ENCODE measurements at places on chromosomes 13 and 19. TPM values are rescaled to one million over a fixed set of nuclear protein-coding genes. Genes with fewer than 3 reads are reported as not detected.

ZNF667 gene
- total RNA-seq: not detected

KLK15 gene
- total RNA-seq: not detected

ANKRD24 gene
- 0.75 TPM for total RNA-seq

ONECUT3 gene
- not detected for total RNA-seq

GRK1 gene
- total RNA-seq: 0.41 TPM

SERTAD1 gene
- total RNA-seq: 10.7 TPM

ZNF784 gene
- total RNA-seq: 13.7 TPM

DNA sequence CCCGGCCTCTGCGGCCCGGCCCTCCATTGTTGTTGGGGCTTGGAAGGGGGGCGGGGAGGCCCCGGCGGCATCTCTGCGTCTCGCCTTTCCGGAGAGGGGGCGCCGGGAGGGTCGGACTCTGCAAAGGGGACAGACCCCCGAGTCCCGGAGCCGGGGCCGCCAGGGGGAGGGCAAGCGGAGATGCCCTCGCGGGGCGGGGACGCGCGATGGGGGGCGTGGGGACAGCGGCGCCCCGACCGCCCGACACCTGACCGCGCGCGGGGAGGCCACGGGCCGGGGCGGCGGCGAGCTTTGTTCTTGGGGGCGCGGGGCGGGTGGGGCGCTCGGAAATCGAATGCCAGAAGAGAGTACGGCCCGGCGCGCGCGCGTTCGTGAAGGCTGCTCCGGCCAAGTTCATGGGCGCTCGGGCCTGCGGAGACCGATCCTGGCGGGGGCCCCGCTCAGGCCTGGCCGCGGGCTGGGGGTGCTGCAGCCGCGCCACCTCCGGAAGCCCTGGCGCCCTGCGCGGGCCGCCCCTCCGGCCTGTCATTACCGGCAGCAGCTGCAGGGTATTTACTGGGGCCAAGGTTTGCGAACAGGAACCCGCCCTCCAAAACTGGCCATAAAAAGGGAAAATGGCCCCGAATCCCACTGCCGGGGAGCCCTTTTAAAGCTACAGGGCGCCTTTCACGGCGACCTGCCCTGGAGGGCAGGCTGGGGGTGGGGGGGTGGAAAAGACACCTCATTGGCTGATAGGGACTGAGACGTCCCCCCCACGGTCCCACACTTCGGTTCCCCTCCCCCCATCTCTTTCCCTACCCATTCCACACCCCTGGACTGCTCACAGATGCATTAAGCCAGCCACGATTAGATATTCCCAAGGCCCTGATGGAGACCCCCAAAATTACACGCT is 11.1 kb upstream of the NANOS3 start:
- H3K36me3 ChIP-seq: no peaks in the 10 kb centered on the region
- peaks cover 1% of the 10 kb centered on the region for H3K27me3 ChIP-seq
- peak overlapping the region; percentile 78 for H3K4me3 ChIP-seq
- H3K27ac ChIP-seq: peak overlapping the region; percentile 87

DNA sequence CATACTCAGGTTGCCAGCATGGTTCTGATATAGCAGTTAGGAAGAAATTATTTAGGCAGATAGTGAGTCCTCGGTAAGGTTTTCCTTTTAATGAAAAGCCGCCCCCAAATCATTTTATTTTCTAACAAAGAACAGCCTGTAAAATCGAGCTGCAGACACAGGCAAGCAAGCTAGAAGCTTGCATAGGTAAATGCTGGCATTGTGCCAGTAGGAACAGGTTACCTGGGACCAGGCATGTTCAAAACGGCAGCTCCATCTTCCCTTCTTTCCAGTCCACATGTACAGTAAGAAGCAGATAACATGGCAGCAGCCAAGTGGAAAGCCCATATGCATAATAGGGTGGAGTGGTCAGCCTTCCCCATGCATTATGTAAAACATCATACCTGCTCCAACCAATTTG is 71.1 kb downstream of the UGGT2 start:
- H3K4me3 ChIP-seq: no peak overlapping the region
- peaks cover 18% of the 10 kb centered on the region for H3K36me3 ChIP-seq
- no peaks in the 10 kb centered on the region for H3K27me3 ChIP-seq
- DNase-seq: no peak
- H3K27ac ChIP-seq: no peak overlapping the region

DNA sequence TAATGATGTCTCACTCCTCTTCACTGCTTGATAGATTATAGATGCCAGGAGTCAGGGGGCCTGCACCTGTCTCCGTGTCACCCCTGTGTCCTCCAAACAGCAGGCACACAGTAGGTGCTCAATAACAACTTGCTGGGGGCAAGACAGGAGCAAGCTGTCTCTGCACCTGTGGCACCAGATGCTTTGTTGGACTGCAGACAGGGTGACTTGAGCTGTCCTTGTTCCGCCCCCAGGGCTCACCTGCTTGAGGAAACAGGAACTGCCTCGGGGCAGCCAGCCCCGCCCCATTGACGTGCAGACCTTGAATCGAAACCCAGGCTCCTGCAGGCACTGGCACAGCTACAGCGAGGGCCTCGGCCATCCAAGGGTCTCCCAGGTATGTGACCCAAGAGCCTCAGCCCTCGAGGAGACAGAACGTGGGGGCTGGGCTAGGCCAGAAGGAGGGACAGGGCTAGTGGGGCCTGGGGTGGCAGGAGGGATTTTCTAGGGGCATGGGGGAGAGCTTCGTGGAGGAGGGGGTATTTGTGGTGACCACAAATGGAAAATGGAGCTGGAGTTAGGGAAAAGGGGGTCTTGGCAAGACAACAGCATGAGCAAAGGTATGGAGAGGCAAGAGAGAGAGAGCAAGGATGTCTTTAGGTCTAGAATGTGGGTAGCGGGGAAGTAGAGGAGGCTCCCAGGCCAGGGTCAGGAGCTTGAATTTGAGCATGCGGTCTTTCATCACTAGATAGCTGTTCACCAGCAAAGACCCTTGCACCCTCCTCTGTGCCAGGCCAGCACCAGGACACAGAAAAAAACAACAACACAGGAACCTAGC is at the start of gene HSH2D:
Gene HSH2D, plus strand, starts transcription at position 287 of the 817 bp plus-strand sequence. CDS start 5,066 bp downstream, outside the sequence.
- H3K27me3 ChIP-seq: peaks cover 2% of the 10 kb centered on the region
- no peak within 1 kb of the TSS for H3K27ac ChIP-seq
- H3K4me1 ChIP-seq: no peaks in the 10 kb centered on the region
- H3K36me3 ChIP-seq: no peaks in the 10 kb centered on the region
- no peak within 1 kb of the TSS for H3K4me3 ChIP-seq
- no peak for DNase-seq

- H3K4me1 ChIP-seq: no peaks in the 10 kb centered on the region
- peaks cover 49% of the 10 kb centered on the region for H3K27me3 ChIP-seq
- no peak overlapping the region for H3K4me3 ChIP-seq
- no peak overlapping the region for H3K27ac ChIP-seq
- no peak for DNase-seq
These were observed 8.5 kb downstream of the ARHGEF7 start for GRCh38 chr13:111123649-111124048.

GRCh38 chr19:37988758-37989635 is 82.0 kb downstream of the SIPA1L3 start:
- no peaks in the 10 kb centered on the region for H3K27me3 ChIP-seq
- DNase-seq: no peak
- peaks cover 13% of the 10 kb centered on the region for H3K4me1 ChIP-seq
- H3K4me3 ChIP-seq: no peak overlapping the region

- no peak overlapping the region for H3K27ac ChIP-seq
- peaks cover 19% of the 10 kb centered on the region for H3K27me3 ChIP-seq
- H3K36me3 ChIP-seq: peaks cover 2% of the 10 kb centered on the region
- peaks cover 30% of the 10 kb centered on the region for H3K4me1 ChIP-seq
- no peak for DNase-seq
- H3K4me3 ChIP-seq: no peak overlapping the region
These were observed 55.1 kb downstream of the CDADC1 start for GRCh38 chr13:49302817-49303216.

DNA sequence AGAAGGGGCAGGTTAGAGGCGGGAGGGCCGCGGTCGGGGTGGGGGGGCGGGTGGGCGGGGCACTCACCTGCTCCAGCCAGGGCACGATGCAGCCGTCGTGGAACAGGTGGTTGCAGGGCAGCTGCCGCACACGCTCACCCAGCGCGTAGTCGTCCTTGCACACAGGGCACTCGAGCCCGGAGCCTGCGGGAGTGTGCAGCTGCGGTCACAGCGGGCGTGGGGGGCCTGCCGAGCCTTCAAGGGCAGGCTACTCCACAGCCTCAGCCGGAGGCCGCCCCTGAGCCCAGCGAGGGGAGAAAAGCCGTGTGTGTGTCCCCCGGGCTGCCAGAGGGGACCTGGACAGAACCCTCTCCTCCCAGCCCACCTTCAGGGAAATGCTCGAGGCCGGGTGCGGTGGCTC is 8.6 kb downstream of the FGF22 start:
- no peaks in the 10 kb centered on the region for H3K4me1 ChIP-seq
- no peak overlapping the region for H3K4me3 ChIP-seq
- no peaks in the 10 kb centered on the region for H3K27me3 ChIP-seq
- no peak for DNase-seq
- H3K27ac ChIP-seq: no peak overlapping the region

GRCh38 chr19:4360081-4360569 is 16.8 kb downstream of the MPND start:
- H3K27me3 ChIP-seq: no peaks in the 10 kb centered on the region
- no peak for DNase-seq
- H3K4me1 ChIP-seq: no peaks in the 10 kb centered on the region
- peak overlapping the region; percentile 66 for H3K27ac ChIP-seq
- peaks cover 7% of the 10 kb centered on the region for H3K36me3 ChIP-seq
- no peak overlapping the region for H3K4me3 ChIP-seq

- no peaks in the 10 kb centered on the region for H3K36me3 ChIP-seq
- H3K4me3 ChIP-seq: no peak overlapping the region
- H3K27me3 ChIP-seq: peaks cover 34% of the 10 kb centered on the region
- H3K4me1 ChIP-seq: peaks cover 27% of the 10 kb centered on the region
- no peak for DNase-seq
- H3K27ac ChIP-seq: no peak overlapping the region
These were observed 290.0 kb downstream of the KCTD12 start for GRCh38 chr13:76596216-76596615.

DNA sequence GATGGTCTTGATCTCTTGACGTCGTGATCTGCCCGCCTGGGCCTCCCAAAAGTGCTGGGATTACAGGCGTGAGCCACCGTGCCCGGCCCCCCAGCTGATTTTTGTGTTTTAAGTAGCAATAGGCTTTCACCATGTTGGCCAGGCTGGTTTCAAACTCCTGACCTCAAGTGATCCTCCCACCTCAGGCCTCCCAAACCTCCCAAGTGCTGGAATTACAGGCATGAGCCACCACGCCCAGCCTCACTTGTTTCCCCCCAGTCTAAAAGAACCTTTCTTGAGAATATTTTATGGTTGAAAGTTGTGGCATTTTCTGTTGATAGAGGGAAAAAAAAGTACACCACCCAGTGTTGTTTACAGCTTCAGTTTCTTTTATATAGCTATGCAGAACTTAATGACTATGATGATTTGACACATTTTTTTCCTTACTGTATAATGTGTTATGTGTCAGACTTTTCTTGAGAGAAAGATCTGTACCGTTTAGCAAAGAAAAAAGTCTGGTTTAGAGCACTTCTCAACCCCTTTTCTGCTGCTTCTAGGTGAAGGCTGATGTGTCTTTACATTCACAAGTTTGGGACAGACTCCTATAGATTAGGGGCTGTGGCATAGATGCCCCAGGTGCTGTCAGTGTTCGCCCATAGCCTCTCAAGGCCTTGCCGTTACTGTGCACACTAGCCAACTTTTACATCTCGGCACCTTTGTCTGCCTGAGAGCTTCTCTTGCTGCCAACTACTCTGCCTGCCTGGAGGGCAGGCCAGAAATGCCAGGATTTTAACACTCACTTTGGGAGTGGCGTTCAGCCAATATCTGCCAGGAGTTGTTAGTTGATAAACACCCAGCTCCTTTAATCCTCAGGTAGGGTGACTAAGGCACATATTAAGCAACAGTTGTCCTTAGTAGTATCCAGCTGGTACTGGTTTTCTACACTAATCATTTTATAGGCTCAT is 33.0 kb downstream of the KCTD4 start:
- H3K27me3 ChIP-seq: no peaks in the 10 kb centered on the region
- no peak for DNase-seq
- no peak overlapping the region for H3K4me3 ChIP-seq
- H3K27ac ChIP-seq: no peak overlapping the region

- no peak overlapping the region for H3K27ac ChIP-seq
- peaks cover 7% of the 10 kb centered on the region for H3K36me3 ChIP-seq
- no peaks in the 10 kb centered on the region for H3K27me3 ChIP-seq
These were observed 821 bp upstream of the LILRB4 start for GRCh38 chr19:54661846-54662481.

DNA sequence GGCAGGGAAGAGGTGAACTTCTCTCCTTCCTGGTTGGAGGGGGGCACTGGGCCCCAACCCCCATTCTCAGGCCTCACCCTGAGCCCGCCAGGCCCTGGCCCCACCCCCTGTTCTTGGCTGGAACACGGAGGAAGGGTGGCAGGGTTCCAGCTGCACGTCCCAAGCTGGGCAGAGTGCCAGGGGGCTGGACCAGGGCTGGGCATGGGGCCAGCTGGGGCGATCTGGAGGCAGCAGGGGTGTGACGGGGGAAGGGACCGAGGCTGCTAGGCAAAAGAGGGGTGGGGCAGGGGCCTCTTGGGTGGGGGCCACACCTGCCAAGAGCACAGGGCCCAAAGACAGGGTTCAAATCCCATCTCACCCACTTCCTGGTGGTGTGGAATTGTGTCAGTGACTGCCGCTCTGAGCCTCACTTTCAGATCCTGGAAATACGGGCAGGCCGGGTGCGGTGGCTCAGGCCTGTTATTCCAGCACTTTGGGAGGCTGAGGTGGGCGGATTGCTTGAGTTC is 2.2 kb downstream of the HIF3A start:
- DNase-seq: peak; percentile 99
- H3K27me3 ChIP-seq: peaks cover 3% of the 10 kb centered on the region
- peaks cover 59% of the 10 kb centered on the region for H3K4me1 ChIP-seq
- peak overlapping the region; percentile 93 for H3K27ac ChIP-seq

- peaks cover 2% of the 10 kb centered on the region for H3K4me1 ChIP-seq
- H3K27ac ChIP-seq: no peak overlapping the region
- no peaks in the 10 kb centered on the region for H3K36me3 ChIP-seq
- no peak overlapping the region for H3K4me3 ChIP-seq
These were observed 4.6 kb downstream of the KLK13 start for GRCh38 chr19:51060336-51060735.

GRCh38 chr19:16951529-16951928 is 62.7 kb downstream of the F2RL3 start:
- H3K4me3 ChIP-seq: no peak overlapping the region
- DNase-seq: no peak
- peaks cover 11% of the 10 kb centered on the region for H3K36me3 ChIP-seq
- H3K27me3 ChIP-seq: no peaks in the 10 kb centered on the region
- no peak overlapping the region for H3K27ac ChIP-seq
- no peaks in the 10 kb centered on the region for H3K4me1 ChIP-seq

DNA sequence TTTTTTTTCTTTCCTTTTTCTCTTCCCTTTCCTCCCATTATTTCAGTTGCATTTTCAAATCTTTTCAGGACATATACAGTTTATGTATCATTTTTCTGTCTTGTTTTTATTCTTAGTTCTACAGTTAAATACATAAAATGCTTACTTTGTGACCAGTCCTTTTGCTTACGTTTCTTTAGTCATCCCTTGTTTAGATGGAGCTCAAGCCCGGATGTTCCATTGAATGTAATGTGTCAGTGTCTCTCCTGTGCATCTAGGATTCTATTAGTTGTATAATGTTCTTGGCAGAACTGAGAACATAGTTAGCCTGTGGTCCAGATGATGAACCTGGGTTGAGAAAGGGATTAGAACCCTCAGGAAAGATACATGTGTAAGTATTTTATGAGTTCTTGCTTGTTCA is 17.8 kb downstream of the WASF3 start:
- H3K27me3 ChIP-seq: no peaks in the 10 kb centered on the region
- H3K4me1 ChIP-seq: no peaks in the 10 kb centered on the region
- H3K4me3 ChIP-seq: no peak overlapping the region
- H3K27ac ChIP-seq: no peak overlapping the region
